ENCODE measurements at places on chromosomes 6 and 20. TPM values are rescaled to one million over a fixed set of nuclear protein-coding genes. Genes with fewer than 3 reads are reported as not detected.

HLA-DRA gene
- total RNA-seq = 242 TPM

MATN4 gene
- 6.7 TPM for total RNA-seq

CAGE1 gene
- total RNA-seq = not detected

CLPSL1 gene
- not detected for total RNA-seq

SEL1L2 gene
- total RNA-seq = not detected

MYB gene
- total RNA-seq = 52.6 TPM

POLR3F gene
- 10.4 TPM for total RNA-seq

HSPA1L gene
- total RNA-seq = 3.7 TPM

RPN2 gene
- total RNA-seq = 223 TPM

VIP gene
- not detected for total RNA-seq

SLA2 gene
- 78.8 TPM for total RNA-seq

ERVFRD-1 gene
- not detected for total RNA-seq

GPX5 gene
- total RNA-seq = not detected

FAM83B gene
- total RNA-seq = not detected

ACTL10 gene
- total RNA-seq = 3.1 TPM

PTPRT gene
- total RNA-seq = not detected

NMBR gene
- not detected for total RNA-seq

CPNE5 gene
- total RNA-seq = 2.7 TPM

SLC2A10 gene
- not detected for total RNA-seq

SCRT2 gene
- total RNA-seq = not detected

BAG2 gene
- 8.8 TPM for total RNA-seq

SUMO4 gene
- total RNA-seq = 18.7 TPM

OPRM1 gene
- not detected for total RNA-seq

KCNK16 gene
- not detected for total RNA-seq

FBXL4 gene
- 10.6 TPM for total RNA-seq

SLC17A9 gene
- total RNA-seq = 2.5 TPM

BMP2 gene
- total RNA-seq = not detected

PSMB9 gene
- total RNA-seq = 424 TPM

HLA-DQB1 gene
- 27.5 TPM for total RNA-seq

C20orf144 gene
- 0.29 TPM for total RNA-seq

BEND6 gene
- total RNA-seq = not detected

CUL7 gene
- total RNA-seq = 12.0 TPM

SRXN1 gene
- 17.1 TPM for total RNA-seq

LY6G6D gene
- not detected for total RNA-seq

RHAG gene
- total RNA-seq = not detected

GSTA2 gene
- total RNA-seq = not detected

CRISP2 gene
- total RNA-seq = not detected

SIRPD gene
- 0.29 TPM for total RNA-seq

ADGRF1 gene
- not detected for total RNA-seq

CRIP3 gene
- 0.27 TPM for total RNA-seq

GPR63 gene
- total RNA-seq = 2.9 TPM

NKAIN2 gene
- total RNA-seq = not detected

NNAT gene
- total RNA-seq = not detected

PREX1 gene
- total RNA-seq = 119 TPM

ADTRP gene
- 9.2 TPM for total RNA-seq

SPTLC3 gene
- total RNA-seq = 0.22 TPM

SEMG1 gene
- total RNA-seq = not detected

PRELID3B gene
- total RNA-seq = 68.7 TPM

THBD gene
- total RNA-seq = not detected

ATP6V1G2 gene
- total RNA-seq = 1.4 TPM

FAM209B gene
- 2.7 TPM for total RNA-seq

SLC22A3 gene
- total RNA-seq = not detected

WFDC5 gene
- not detected for total RNA-seq

HCRTR2 gene
- total RNA-seq = not detected

PXMP4 gene
- total RNA-seq = 14.3 TPM

MYLIP gene
- 20.2 TPM for total RNA-seq

TNNC2 gene
- not detected for total RNA-seq

C6orf163 gene
- total RNA-seq = 4.0 TPM

NOX3 gene
- not detected for total RNA-seq
